Fibroblast of skin of scalp (primary cell): ENCODE measurements at places on chromosomes 2 and 18.
A peak's percentile ranks its signal among the peaks of the same experiment; 100 is the strongest.

DNA sequence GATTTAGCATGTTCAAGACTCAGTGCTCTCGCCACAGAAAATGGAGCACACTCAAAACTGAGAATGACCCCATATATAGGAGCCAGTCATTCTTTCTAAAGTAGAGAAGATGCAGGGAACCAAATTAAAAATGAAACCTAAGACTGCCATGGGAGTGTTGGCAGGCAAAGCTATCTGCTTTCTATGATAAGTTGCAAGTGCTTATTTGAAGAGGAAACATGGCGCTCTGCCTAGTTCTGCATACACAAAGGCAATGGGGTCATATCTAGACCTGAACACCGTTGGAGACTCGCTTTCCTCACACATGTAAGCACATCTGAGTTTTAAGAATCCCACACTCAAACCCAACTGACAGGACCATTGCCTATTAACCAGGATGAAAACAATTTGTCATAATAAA, 292.5 kb downstream of the ALK start:
- DNase-seq = no peak

DNA sequence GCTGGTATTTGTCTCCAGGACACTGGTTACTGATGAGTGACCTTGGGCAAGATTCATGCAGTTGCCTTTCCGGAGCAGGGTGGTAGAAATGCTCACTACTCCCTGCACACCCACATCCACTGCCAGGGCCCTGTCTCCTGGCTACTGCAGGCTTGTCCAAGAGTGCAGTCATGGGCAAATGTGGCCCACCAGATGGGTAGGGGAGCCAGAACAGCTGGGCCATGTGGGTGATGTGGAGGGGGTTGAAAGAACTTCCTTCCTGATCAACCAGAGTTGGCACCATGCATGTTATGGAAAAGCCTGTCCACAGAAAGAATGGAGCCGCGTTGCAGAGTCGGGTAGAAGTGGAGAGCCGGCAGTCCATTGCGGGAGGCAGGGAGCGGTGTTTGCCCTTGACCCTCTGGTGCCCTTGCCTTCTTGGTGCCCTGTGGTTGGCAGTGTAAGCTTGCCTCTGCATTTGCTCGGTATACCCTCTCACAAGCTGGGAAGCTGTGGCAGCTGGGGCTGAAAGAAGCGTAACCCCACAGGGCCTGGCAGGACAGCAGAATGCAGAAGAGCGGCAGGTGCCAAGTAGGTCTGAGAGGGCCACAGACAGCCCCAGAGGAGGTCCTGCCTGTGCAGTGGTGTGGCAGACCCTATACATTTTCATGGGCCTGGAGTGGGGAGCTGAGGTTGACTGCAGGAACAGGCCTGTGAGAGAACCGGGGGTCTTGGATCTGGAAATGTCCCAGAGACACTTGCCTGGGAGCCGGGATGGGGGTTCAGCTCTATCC, 253.2 kb downstream of the TFCP2L1 start:
- DNase-seq = no peak

DNA sequence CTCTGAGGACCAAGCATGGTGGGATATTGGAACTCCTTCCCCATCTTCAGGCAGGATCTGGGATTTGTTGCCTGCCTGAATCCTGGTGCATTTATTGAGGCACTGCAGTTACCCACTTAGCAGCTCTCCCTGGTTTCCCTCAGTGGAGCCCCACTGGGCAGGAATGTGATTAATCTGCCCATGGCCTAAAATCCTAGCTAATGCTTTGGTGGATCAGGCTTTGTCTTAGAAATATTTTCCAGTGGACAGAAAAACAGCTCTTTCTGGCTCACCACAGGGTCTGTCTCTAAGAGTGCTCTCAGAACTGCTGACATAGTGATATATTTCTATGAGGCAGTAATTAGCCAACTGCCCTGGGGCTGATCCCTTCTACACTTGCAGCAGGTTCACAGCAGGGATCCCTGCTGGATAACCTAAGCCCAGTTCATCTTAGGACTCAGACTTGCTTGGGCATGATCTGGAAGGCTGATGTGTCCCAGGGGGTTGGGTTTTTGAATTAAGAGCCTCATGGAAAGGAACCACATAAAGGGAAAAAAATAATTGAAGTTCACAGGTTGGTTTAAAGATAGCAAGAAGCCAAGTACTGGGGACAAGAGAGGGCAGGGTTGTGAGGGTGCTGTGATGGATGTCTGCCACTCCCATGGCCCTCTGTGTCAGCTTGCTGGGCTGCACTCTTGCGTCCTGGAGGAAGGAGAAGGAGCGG, 44.3 kb upstream of the ZDBF2 start:
- peak; percentile 40 for DNase-seq

- DNase-seq = peak; percentile 76
Measured at GRCh38 chr2:33373986-33374385, 102.5 kb upstream of the RASGRP3 start.

DNA sequence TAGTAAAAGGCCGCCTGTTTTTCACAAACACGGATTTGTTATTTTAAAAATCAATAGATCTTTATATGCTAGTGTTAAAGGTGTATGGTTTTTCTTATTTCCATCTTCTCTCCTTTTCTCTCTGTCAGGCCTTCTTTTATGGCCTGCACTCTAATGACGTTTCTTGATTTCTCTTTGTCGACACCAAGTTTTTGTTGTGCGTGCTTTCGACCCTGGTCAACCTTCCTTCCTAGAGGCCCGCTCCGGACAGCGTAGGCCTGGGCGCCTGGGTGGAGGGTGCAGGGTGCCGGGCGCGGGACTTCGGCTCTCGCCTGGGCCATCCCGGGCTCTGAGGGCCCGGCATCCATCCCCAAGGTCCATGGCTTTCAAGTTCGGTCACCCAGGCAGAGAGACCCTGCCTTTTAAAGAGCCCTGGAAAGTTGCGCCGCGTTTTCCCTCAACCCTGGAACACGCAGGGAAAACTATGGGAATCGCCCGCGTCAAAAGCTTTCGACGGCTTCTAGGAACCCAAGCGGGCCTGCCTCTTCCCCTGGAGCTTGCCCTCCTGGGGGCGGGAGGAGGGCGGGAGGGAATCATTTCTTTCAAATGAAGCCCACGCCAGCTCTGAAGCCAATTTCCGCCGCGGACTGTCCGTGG, 4.1 kb upstream of the SATB2 start:
- no peak for DNase-seq

DNA sequence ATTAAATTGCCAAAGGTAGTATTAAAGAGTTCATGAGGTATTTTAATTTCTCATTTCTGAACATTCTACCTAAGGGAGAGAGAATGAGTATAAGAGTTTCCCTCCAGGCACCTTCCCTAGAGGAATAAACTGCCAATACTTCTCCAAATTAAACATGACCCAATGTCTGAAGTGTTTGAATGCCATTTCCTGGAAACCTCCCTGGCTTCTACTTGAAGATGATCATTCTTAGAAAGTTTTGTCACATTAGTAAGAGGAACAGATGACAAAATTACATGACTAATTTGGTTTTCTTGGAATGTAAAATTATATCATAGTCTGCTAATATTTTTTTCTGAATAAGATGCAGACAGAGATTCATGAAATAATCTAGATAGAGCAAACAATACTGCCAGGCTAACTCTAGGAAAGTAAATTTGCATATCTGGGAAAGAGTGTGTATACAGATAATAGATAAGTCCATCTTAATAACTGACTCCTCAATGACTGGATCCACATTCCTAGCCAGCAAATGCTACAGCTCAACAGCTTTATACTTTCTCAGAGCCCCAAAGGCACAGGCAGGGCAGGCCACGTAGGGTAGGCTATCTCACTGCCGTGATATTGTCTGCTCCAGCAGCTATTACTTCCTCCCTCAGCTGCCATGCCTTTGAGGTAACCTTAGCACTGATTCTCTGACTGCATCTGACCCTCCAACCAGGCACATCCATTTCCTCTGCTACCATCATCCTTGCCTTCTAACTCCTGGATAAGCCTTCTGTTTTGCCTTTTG, 630.8 kb upstream of the PIK3C3 start:
- peak; percentile 8 for DNase-seq

- DNase-seq = peak; percentile 92
Measured at GRCh38 chr2:172783165-172783898, 47.7 kb downstream of the RAPGEF4 start.

DNA sequence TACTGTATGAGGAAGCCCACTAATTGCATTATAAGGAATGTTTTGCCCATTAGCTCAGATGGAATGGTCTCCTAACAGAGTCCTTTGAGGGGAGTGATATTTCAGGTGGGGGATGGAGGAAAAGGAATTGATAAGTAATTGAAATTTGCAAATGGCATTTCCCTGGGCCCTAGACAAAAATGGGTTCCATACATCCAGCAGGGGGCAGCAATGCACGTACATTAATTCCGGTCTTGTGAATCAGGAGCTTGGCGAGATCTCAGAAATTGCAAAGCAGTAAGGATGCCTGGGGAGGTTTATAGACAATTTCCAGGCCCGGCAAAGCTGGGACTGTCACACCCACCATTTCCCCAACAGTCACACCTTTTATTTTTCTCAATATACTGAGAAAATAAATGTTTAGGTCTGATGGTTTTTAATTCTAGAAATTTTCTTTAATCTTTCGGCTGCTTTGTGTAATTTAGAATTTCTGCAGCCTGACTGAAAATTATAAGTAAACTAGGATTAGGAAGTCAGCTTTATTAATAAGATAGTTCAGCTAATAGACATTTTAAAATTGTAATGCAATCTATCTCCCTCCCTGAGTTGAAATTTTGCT, 122.8 kb downstream of the LYPD1 start:
- DNase-seq = peak; percentile 81

- DNase-seq = no peak
Measured at GRCh38 chr2:12151716-12152115, 405.3 kb downstream of the LPIN1 start.

GRCh38 chr18:3511980-3512379, 62.0 kb downstream of the TGIF1 start:
- DNase-seq = peak; percentile 83

DNA sequence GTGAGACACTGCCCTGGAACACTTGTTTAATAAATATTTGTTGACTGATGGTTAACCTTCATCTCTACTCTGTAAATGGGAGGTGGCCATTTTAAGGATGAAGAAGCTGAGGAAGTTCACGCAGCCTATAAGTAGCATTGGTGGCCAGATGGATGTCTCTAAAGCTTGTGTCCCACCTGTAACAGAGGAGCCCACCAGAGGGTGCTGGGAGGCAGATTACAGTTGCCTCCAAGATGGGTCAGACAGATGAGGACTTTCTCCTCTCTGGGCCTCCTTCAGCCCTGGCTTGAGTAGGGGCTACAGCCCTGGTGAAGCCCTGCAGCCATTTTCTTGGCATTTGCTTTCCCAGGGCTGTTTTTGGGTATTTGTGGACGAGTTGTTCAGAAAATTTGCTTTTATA, 45.0 kb upstream of the MCFD2 start:
- no peak for DNase-seq

DNA sequence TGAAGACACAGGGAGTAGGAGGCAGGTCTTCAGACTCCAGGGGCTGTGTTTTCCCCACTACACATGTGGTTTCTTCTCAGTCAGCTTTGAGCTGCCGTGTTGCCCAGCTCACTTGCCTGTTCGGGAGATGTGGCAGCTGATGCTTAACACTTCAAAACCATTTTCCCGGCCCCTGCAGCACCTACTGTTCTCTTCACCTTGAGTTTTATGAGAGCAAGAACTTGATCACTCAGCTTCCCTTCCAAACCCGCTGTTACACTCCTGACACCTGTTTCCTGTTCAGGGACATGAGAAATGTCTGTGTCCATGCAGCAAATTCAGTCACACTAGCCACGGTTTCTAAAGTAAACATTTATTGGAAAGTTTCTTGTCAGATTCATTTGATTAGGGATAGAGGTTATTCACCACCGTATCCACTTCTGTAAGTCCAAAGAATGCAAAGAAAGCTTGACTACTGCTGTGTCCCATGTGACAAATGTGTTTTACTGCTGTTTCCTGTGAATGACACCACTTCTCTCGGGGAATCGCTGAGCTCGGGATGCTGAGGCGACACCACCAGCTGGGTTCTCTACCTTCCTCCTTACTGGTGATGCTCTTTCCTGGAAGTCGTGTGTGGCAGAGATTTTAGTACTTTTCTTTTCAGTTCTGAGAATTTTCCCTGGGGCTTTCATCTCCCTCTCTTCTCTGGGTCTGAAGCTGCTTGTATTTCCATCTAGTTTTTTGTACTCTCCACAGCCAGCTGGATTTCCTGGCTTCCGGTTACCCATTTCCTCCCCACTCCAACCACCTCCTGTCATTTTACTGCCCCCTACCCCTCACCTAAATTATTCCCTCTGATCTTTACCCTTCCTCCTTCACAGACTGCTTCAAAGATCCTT, 91.7 kb downstream of the KLF7 start:
- peak; percentile 22 for DNase-seq

DNA sequence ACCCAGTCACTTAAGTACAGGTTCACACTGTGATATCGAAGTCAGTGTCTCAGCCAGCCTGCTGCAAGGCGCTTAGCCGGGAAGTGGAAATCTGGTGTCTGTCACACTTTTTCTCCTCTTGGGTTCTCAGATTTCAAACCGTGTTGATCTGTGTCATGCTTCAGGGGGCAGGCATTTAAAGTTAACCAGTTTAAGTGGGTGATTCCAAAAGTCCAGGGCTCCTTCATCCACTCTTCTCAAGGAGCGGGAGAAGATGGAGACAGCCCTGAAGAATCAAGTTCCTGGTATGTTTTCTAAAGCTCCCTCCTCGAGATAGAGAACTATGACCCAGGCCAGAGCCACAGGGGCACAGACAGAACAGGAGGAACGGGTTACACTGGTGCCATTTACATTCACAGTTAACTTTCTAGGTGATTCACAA, 331.7 kb downstream of the GBX2 start:
- DNase-seq = no peak

DNA sequence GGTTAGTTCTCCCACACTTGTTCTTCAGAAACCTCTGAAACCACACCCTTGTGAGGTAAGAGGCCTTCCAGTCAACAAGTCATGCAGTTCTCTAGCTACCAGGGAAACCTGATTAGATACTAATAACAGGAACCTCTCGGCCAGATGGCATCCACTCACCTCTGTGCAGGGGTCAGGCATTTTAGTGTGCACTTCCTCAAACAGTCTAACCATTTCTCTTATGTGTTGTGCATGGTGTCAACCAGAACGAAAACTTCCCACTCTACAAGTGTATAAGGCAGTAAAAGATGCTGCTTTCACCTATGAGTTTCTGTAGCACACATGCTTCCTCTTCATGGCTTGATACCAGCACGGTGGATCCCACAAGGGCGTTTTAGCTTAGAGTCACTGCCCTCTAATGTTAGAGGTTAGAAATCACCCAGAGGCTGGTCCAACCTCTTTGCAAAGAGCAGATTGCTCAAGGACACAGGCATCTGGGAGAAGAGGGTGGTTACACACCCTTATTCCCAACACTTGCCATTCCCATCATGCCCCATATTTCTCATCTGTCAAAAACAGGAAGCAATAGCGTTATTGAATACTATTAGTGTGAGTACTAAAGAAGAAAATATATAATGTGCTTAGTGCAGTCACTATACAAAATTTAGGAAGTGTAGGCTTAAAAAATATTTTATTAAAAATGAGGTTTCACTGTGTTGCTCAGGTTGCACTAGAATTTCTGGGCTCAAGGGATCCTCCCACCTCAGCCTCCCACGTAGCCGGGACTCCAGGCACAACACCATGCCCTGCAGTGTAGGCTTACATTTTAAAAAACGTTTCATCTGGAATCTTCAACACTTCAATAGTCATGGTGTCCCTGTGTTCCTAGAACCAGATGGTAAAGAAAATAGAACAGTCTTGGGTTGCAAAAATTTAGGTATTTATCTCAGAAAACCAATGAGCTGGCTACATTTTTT, 34.5 kb upstream of the RAB31 start:
- DNase-seq = peak; percentile 78
